Stimulated activated CD8-positive, alpha-beta memory T cell treated with anti-CD3 and anti-CD28 coated beads, Interleukin-7, amount 100 ng/mL, for 1 hour (primary cell): ENCODE measurements at places on chromosomes 5 and 9.

DNA sequence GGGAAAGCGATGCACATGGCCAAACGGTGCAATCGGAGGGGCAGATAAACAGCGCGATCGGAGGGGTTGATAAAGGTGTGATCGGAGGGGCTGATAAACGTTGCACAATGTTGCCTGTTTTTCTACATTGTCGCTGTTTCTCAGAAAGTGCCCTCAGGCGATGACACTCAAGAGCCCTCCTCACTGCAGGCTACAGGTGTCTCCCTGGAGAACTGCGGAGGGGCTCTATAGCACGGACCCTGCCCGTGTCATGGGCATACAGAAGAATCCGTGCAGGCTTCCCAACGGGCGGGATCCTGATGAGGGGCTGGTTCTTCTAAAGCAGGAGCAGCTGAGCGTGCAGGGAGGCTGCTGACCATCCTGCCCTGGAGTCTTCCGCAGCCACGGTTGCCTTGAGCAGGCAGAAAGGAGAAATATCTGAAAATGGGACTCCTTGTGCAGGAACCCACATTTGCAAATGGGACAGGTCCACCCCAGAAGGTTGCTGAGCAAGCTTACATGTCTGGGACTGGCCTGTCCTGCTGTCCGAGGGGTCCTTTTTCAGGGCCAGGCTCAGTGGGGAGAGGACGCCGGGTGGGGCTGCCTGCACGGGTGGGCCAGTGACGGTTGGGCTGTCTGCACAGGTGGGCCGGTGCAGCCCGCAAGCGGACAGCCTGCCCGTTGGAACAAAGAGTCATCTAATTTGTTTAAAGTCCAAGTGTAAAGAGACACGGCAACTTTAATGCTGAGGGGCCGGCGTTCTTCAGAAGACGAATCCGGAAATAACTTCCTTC is 25.1 kb upstream of the LPCAT1 start:
- DNase-seq: no peak

- DNase-seq: no peak
These were observed 23.5 kb upstream of the SMIM23 start for GRCh38 chr5:171762021-171762608.

DNA sequence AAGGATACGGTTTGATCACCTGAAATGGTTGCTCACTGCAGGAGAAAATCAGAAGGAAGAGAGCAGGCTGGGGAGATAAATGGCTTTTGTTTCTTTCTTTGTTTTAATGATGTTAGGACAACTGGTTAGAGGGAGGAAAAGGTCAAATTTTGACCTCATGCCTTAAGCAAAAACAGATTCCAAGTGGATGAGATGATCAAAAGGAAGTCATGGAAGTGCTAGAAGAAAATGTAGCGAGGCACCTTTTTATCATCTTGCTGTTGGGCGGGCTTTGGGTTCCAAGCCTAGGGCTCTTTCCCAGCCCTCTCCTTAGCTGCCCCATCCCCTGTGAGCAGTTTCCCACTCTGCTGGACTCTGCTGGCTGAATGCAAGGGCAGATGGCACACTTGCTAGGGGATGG is 127.9 kb downstream of the ADAMTS2 start:
- no peak for DNase-seq

DNA sequence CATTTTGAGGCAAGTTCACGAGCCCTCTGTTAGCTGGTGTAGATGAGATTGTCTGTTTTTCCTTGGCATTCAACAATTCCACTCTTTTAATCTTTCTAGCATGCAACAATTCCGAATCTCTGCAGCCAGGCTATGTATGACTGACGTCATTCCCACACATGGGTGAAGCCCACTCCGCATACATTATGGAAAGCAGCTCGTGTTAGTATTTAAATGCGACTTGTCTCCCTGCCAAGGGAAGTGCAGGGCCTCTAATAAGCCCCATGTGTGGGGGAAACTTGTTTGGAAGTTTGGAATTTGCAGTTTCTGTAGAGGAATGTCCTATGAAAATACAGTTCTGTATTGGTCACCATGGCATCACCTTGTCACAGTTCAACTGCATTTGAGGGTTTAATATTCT is 146.0 kb upstream of the FBXL7 start:
- DNase-seq: no peak

- DNase-seq: no peak
These were observed 24.5 kb downstream of the CAVIN4 start for GRCh38 chr9:100602342-100602801.

GRCh38 chr9:12640866-12641636 is 52.1 kb upstream of the TYRP1 start:
- no peak for DNase-seq

- no peak for DNase-seq
These were observed 1401.4 kb downstream of the EFNA5 start for GRCh38 chr5:106269252-106269843.

- DNase-seq: no peak
These were observed 127.1 kb downstream of the MYO10 start for GRCh38 chr5:16809010-16809394.

- no peak for DNase-seq
These were observed 181.0 kb downstream of the BNC2 start for GRCh38 chr9:16689351-16689938.

- no peak for DNase-seq
These were observed 94.0 kb downstream of the CACNA1B start for GRCh38 chr9:137971477-137972138.

DNA sequence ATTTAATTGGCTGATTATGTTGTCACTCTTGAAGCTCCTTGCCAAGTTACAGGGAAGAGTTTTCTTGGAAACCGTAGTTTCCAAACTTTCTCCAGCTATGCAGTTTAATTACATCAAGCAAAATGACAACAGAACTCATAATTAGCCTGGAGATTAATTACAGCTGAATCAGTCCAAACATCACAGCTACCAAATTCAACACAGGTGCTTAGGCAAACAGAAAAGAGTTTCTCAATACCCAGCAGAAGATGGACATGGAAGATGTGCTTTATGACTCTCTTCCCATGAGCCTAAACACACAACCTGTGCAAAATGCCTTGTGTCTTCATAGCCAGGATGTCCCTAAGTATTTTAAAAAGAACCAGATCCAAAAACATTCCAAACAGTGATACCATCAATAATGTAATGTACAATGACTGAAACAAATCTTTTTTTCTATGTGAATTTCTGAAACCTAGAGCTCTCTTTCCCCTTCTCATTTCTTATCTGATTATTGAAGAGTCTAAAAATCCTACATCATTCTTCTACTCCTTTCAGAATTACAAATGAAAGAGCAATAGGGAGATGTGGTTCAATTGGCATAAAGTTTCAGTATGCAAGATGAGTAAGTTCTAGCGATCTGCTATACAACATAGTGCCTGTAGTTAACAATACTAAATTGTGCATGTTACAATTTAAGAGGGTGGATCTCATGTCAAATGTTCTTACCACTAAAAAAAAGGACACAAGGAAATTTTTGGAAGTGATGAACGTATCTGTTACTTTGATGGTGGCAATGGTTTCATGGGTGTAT is 124.3 kb downstream of the RASEF start:
- no peak for DNase-seq

DNA sequence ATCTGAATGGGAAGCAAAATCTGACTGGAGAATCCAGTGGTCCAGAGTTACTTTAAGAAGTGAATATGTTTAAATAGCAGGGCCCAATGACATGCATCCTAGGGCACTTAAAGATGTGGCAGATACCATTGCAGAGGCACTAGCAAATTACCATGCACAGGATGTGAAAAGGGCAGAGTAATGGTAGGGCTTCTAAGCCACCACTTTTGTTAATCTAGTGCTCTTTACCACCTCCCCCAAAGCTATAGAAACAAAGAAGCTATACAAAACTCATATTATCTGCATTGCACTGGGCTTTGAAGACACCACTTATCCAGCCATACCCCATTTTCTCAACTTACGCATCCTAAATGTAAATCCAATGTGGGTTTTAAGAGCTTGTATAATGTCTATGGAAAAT is 81.2 kb downstream of the ZCCHC7 start:
- DNase-seq: no peak

DNA sequence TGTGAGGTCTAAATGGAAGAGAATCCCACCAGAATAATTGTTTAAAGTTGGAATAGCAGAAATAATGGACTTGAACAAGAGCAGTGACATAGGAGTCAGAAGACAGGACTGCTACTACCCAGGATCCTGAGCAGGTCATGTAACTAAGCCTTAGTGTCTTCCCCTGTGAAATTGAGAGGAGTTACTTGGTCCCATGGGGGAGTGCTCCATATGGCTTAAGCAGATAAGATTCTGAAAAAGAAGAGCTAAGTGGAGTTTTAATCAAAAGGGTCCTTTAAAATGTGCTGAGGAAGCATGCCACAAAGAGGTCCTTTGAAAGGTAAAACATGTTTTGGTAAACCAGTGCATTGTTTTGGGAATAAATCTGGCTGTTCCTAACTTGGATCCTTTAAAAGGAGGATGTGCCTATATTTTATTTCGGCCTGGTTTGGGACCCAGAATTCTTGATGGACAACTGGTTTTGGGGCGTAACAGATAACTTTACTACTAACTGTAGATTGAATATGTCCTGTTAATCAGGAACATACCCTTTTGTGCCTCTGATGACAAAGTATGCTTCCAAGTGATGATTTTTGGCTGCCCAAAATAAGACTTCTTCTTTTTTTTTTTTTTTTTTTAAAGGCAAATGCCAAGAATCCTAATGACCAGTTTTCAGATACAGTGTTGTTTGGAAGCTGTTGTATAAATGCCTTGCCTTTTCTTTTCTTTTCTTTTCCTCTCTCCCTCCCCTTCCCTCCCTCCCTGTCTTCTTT is 5.7 kb downstream of the RCL1 start:
- DNase-seq: no peak

DNA sequence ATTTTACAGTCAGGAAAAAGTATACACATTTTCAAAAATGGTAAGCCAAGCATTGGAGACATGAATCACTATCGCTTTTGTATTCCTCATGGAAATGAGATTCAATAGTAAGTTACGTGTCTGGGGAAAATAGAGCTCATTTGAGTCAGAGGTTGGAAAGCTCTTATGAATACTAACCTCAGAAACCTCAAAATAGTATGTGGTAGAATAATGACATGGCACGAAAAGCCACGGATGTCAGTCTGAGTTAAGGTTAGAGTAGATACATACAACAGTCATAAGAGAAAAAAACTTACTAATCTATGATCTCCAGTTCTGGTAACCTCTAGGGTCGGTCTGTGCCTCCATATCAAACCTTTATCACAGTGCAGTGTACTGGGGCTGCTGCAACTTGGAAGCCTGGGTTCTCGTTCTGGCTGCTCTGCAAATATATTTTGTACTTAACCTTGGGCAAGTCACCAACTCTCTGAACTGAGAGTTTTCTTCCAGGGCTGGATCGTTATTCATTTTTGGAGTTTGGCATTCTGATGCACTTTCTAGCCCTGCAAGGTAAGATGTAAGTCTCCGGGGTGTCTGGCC is 31.8 kb downstream of the MAP1B start:
- no peak for DNase-seq

- DNase-seq: no peak
These were observed 333.6 kb downstream of the PIK3R1 start for GRCh38 chr5:68548959-68549676.

DNA sequence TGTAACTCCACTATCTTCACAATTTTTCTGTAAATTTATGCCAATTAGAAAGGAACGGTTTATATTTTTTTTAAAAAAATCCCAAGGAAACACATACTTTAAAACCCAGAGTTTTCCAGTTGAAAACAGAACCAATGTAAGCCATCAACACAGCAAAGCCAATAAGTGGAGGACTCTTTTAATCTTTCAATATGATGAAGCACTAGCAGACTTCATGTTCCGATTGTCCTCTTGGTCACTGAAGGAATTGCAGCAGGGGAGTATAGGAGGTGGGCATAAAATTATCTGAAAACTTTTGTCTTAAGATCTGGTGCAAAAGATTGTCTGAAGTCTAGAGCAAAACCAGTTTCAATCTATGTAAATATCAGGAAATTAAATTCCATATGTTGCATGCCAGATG is 102.1 kb upstream of the PAPPA start:
- no peak for DNase-seq

GRCh38 chr9:21933865-21934264 is 60.3 kb downstream of the CDKN2A start:
- no peak for DNase-seq

DNA sequence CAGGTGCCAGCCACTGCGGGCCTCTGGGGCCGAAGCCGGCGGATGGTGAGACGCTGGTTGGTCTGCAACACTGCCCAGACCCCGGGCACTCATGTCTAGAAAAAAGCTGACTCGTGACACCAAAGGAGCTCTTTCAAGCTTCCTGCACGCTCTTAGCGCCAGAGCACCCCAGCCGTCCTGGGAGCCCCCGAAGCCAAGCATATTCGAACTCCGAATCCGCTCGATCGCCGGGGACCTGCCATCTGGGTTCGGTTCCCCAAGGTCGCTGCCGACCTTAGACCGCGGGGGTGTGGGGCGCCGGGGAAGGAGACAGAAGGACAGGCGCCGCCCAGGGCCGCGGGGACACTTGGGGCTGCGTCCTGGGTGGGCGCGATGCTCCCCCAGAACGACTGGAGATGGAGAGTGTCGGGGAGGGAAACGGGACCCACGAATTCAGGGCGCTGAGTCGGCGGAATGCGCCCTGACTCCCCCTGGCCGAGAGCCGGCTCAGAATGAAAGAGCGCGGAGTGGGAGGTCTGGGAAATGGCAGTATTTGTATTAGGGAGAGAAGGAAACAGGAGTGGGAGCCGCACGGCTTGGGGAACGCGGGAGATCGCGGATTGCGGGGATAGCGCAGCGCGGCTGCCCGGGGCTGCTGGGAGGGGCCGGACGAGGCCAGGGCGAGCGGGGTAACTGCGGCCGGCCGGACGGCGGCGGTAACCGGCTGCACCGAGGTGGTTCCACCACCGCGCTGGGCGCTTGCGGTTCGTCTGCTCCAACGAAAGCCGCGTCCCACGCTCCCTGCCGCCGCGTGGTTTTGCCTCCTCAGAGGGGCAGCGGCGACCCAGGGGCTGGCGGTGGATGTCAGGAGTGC is 20.1 kb upstream of the MARCHF6 start:
- DNase-seq: no peak

GRCh38 chr9:69502671-69503301 is 169.4 kb downstream of the APBA1 start:
- no peak for DNase-seq

DNA sequence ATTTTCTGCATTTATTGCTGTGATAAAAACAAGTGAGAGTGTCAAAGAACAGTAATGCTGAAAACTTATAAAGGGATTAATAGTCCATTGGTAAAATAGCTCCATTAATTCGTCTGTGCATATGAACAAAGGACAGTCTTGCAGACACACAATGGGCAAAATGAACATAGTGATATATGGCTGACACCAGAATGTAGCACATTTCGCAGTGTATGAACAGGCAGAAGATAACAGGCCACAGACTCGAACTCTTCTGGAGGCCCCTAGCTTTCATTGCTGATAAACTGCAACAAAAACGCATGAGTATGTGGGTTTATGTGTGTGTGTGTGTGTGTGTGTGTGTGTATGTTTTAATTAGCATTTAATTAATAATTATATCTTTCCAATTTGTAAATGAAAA is 354.8 kb downstream of the TAF11L14 start:
- no peak for DNase-seq

- DNase-seq: no peak
These were observed 737.9 kb upstream of the ZNF608 start for GRCh38 chr5:125484272-125484741.

- no peak for DNase-seq
These were observed 109.3 kb downstream of the TARS1 start for GRCh38 chr5:33549982-33550567.

GRCh38 chr5:25858019-25858418 is 1180.4 kb downstream of the CDH9 start:
- no peak for DNase-seq

- no peak for DNase-seq
These were observed 174.3 kb downstream of the TAF11L14 start for GRCh38 chr5:17808566-17808965.
